Endodermal cell (in vitro differentiated cells): ENCODE measurements at places on chromosomes 12 and 14.

GRCh38 chr14:95150910-95151309 lies 6.4 kb downstream of the DICER1 start:
- DNase-seq: no peak
- H3K27me3 ChIP-seq: no peaks in the 10 kb centered on the region
- H3K4me1 ChIP-seq: peaks cover 18% of the 10 kb centered on the region
- H3K27ac ChIP-seq: no peak overlapping the region
- no peak overlapping the region for H3K4me3 ChIP-seq
- H3K36me3 ChIP-seq: peaks cover 11% of the 10 kb centered on the region

- no peak overlapping the region for H3K27ac ChIP-seq
- no peaks in the 10 kb centered on the region for H3K36me3 ChIP-seq
- H3K27me3 ChIP-seq: no peaks in the 10 kb centered on the region
These were observed 20.4 kb downstream of the DLK1 start for GRCh38 chr14:100747021-100747586.

GRCh38 chr14:97841762-97842161 lies 1044.6 kb downstream of the VRK1 start:
- no peaks in the 10 kb centered on the region for H3K36me3 ChIP-seq
- no peak for DNase-seq
- H3K27me3 ChIP-seq: peaks cover 32% of the 10 kb centered on the region
- no peaks in the 10 kb centered on the region for H3K4me1 ChIP-seq
- no peak overlapping the region for H3K27ac ChIP-seq
- no peak overlapping the region for H3K4me3 ChIP-seq

DNA sequence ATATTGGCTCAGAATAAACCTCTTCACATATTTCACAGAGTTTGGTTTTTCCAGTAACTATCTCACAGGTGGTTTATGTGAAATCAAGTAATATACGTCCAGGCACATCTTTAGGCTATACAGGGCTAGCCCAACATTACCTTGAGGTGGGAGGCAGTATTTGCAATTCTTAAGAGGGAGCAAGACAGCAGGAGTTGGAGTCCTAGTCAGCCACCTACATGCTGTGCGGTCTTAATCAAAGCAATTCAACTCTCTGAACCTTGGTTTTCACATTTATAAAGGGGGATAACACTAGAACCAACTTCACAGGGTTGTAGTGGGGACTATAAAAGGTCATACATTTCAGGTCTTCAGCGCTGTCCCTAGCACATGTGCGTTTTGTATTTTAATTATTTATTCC lies 73.5 kb upstream of the FICD start:
- H3K27ac ChIP-seq: peak overlapping the region; percentile 30
- peak overlapping the region; percentile 30 for H3K4me3 ChIP-seq
- H3K27me3 ChIP-seq: no peaks in the 10 kb centered on the region
- no peaks in the 10 kb centered on the region for H3K36me3 ChIP-seq
- peaks cover 4% of the 10 kb centered on the region for H3K4me1 ChIP-seq

DNA sequence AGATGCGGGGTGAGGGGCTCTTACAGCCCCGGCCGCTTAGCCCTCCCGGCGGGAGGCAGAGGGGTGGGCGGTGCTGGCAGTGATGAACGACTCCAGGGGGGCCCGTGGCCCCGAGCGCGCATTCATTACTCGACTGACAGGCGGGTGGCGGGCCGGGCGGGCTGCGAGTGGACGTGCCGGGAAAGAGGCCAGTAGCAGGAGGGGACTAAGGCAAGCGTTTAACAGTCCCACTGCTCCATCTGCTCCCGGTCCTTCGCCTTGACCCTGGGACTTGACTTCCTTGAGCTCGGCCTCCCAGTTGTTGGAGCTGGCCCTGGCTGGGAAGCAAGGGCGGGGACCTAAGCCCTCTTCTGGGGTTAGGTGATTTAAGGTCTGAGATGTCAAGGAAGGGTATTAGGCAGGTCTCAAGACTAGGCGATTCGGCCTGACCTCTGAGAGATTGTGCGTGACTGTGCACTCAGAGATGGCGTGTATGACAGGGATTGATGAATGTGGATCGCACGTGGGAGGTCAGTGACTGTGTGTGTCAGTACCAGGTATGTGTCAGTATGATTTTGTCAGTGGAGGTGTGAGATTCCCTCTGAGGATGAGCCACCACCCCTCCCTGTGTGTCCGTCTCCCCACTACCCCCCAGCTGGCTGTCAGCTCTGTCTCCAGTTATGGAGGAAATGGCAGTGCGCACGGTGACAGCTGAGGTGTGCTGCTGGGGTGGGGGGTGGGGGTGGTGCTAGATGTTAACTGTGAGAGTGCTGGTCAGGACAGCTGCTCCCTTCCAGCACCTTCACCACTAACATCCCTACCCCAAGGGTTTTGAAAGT lies 3.6 kb upstream of the DNAJC22 start:
- peaks cover 5% of the 10 kb centered on the region for H3K4me1 ChIP-seq
- H3K27ac ChIP-seq: peak overlapping the region; percentile 61
- no peak for DNase-seq

- H3K27me3 ChIP-seq: no peaks in the 10 kb centered on the region
- no peak overlapping the region for H3K27ac ChIP-seq
- H3K4me3 ChIP-seq: no peak overlapping the region
- H3K4me1 ChIP-seq: no peaks in the 10 kb centered on the region
- no peak for DNase-seq
- no peaks in the 10 kb centered on the region for H3K36me3 ChIP-seq
These were observed 92.8 kb upstream of the OSBPL8 start for GRCh38 chr12:76652402-76652801.

DNA sequence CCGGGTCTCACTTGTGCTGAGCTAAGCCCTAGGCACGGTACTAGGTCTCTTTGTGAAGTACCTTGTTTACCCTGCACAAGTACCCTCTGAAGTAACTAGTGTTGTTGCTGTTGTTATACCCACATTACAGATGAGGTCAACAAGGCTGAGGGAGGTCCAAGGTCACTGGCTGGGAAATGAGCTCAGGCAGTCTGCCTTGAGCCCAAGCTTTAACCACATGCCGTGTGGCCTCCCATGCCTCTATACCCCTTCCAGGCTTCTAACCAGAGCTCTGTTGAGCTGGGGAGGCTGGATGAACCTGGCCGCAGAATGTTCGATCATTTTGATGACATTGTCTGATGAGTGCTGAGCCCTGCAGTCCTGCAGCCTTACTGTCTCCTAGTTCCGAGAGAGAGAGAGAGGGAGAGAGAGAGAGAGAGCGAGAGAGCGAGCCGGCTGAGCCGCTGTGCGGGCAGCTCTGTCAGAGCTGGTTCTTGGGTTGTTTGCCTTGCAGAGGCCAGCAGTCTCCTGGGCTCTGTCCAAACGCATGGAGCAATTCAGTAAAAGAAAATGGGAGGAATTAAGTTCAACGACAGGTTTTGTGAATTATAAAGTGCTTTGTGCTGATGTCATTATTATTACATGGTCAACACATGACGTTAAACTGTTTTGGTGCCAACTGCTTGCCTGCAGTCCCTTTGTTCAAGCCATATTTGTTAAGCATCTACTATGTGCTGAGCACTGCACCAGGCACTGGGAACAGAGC lies 13.1 kb downstream of the JDP2 start:
- H3K27me3 ChIP-seq: no peaks in the 10 kb centered on the region
- H3K4me3 ChIP-seq: no peak overlapping the region
- no peak for DNase-seq
- peaks cover 43% of the 10 kb centered on the region for H3K36me3 ChIP-seq
- no peak overlapping the region for H3K27ac ChIP-seq
- no peaks in the 10 kb centered on the region for H3K4me1 ChIP-seq

DNA sequence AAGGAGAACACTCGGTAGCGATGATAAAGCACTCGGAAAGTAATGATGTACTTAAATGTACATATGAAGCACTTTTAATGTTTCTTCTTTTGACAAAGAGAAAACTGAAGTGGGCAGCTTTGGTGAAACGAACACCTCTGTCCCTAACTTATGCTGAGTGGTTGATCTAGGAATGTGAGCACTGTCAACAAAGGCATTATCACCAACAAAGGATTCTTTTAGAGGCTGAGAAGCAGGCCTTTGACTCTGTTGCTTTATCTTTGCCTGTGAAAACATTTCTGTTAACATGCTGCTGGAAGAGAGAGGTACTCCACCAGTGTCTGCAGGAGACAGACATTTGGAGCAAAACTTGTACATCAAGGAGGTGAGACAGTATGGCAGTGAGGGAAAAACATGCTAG lies 103.2 kb upstream of the VRK1 start:
- H3K27ac ChIP-seq: no peak overlapping the region
- peaks cover 8% of the 10 kb centered on the region for H3K4me1 ChIP-seq
- no peak for DNase-seq
- peak overlapping the region; percentile 42 for H3K4me3 ChIP-seq
- peaks cover 77% of the 10 kb centered on the region for H3K27me3 ChIP-seq

GRCh38 chr12:31853520-31853919 lies 105.7 kb upstream of the RESF1 start:
- H3K27me3 ChIP-seq: no peaks in the 10 kb centered on the region
- H3K4me1 ChIP-seq: no peaks in the 10 kb centered on the region
- H3K27ac ChIP-seq: no peak overlapping the region

- H3K4me3 ChIP-seq: peak overlapping the region; percentile 84
- no peak for DNase-seq
- H3K4me1 ChIP-seq: peaks cover 16% of the 10 kb centered on the region
- no peak overlapping the region for H3K27ac ChIP-seq
- H3K27me3 ChIP-seq: no peaks in the 10 kb centered on the region
These were observed 63.9 kb upstream of the PTGR2 start for GRCh38 chr14:73787486-73788316.

GRCh38 chr14:60356906-60357550 lies 108.0 kb downstream of the PPM1A start:
- no peak overlapping the region for H3K4me3 ChIP-seq
- no peaks in the 10 kb centered on the region for H3K36me3 ChIP-seq

- no peaks in the 10 kb centered on the region for H3K27me3 ChIP-seq
- peaks cover 5% of the 10 kb centered on the region for H3K4me1 ChIP-seq
- no peaks in the 10 kb centered on the region for H3K36me3 ChIP-seq
- peak; percentile 84 for DNase-seq
- no peak overlapping the region for H3K4me3 ChIP-seq
These were observed 41.9 kb downstream of the ATP23 start for GRCh38 chr12:57983146-57983857.

DNA sequence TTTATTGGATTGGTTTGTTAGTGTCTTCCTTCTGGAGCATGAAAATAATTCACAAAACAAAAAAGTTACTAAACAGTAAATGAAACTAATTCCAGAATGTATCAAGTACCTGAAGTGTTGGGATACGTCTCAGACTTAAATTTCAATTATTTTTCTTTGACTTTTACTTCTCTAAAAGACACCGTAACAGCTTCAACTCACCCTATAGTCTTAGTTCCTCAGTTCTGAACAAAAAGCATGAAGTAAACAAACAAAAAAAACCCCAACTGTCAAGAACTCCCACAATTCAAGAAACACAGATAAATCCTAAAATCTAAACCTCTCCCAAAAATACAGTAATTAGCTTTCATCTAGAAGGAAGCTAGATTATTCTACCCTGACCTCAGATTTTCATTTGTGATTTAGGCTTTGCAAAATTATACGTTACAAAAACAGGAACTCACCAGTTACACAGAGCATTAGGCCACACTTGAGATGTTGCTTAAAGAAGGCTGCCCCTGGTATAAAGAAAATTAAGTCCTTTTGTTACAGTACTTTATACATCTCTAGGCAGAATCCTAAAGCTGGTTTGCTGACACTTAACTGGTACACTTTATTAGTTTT lies 10.2 kb downstream of the HEATR5A start:
- H3K4me3 ChIP-seq: no peak overlapping the region
- DNase-seq: no peak
- H3K4me1 ChIP-seq: no peaks in the 10 kb centered on the region
- H3K27me3 ChIP-seq: no peaks in the 10 kb centered on the region
- no peaks in the 10 kb centered on the region for H3K36me3 ChIP-seq

DNA sequence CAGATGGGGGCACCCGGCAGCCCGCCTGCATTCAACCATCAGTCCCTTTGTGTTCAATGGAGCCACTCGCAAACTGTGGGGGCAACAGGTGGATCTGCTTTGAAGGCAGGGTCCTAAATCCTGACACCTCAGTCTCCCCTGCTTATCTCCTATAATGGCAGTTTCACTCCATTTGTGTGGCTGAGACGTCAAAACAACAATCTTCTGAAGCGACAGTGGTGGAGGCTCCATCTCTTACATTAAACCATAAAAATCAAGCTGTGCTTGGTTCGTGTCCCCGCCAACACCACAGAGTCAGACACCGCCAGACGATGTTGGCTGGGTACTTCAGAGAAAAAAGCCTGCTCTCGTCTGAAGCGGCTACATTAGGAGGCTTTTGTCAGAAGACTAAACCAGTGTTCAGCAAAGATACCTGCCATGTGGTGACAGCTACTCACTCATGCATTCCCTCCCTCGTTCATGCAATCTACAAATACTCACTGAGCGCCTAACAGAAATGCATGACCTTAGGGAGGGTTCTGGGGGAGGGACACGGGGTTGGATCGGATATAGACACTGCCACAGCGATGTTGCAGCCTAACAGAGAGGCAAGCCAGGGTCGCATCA lies 253.9 kb downstream of the FOXN3 start:
- H3K36me3 ChIP-seq: peaks cover 5% of the 10 kb centered on the region
- DNase-seq: no peak
- H3K4me3 ChIP-seq: no peak overlapping the region
- peak overlapping the region; percentile 22 for H3K27ac ChIP-seq
- H3K4me1 ChIP-seq: no peaks in the 10 kb centered on the region

DNA sequence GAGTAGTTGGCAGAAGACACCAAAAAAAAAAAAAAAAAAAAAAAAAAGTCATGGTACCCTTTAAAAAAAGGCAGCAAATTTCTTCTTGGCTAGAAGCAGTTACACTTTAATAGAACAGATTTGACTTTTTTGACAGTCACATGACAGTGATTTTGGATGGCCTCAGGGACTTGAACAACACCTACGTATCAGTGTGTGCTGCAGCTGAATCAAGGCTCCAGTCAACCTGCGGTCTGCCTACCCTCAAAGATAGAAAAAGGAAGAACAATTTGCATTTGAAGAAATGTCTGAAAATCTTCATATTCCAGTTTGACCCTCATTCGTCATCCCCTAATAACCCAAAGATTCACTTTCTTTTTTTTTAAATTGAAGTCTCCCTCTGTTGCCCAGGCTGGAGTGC lies 53.9 kb downstream of the MDM2 start:
- H3K36me3 ChIP-seq: no peaks in the 10 kb centered on the region
- no peaks in the 10 kb centered on the region for H3K27me3 ChIP-seq
- H3K4me1 ChIP-seq: no peaks in the 10 kb centered on the region
- H3K4me3 ChIP-seq: no peak overlapping the region

DNA sequence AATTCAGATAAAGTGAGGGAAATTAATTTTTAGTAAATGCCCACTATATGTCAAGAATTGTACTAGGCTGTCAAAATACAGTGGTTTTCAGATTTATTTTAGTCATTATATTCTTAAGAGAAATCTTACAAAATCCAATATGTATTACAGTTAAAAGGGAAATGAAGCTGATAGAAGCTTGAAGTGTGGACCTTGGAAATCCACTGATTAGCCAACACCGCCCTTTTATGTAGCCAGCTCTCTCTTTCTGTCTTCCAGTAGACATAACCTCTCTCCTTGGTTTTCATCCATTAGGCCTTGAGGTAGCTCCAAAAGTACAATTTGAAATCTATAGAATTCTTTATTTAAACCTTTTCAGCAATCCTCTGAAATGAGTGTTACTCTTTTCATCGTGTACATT lies 63.2 kb downstream of the USP15 start:
- peaks cover 20% of the 10 kb centered on the region for H3K36me3 ChIP-seq
- no peak overlapping the region for H3K27ac ChIP-seq
- no peak for DNase-seq
- peaks cover 5% of the 10 kb centered on the region for H3K27me3 ChIP-seq
- no peak overlapping the region for H3K4me3 ChIP-seq
